ENCODE measurements at places on chromosomes 3 and 15. TPM values are rescaled to one million over a fixed set of nuclear protein-coding genes. Genes with fewer than 3 reads are reported as not detected.

Gene ARPP19
- total RNA-seq = 101 TPM

Gene HTR3E
- total RNA-seq = not detected

Gene TM6SF1
- 1.0 TPM for total RNA-seq

Gene CIDEC
- not detected for total RNA-seq

Gene UROC1
- not detected for total RNA-seq

Measured in T-cell (primary cell).